ENCODE measurements at places on chromosomes 2 and 18.

DNA sequence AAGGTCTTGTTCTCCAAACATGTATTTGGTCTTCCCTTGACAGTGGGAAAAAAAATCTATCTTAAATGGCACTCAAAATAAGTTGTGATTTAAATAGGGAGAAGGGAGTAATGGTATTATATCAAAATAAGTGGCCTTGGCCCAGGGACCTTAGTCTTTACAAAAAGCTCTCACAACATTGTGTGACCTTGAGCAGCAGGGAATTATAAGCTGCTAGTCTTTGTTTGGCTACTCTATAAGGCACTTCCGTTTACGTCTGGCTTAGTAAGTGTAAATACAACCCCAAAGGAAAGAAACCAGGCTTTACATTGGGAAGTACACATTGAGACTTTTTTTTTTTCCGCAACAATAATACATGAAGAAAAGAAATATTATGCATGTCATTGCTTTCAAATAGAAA lies 734.0 kb upstream of the LINC00305 start:
- H3K4me1 ChIP-seq, result no peaks in the 10 kb centered on the region
- no peak overlapping the region for H3K27ac ChIP-seq
- no peaks in the 10 kb centered on the region for H3K36me3 ChIP-seq
- no peaks in the 10 kb centered on the region for H3K27me3 ChIP-seq
- no peak overlapping the region for H3K4me3 ChIP-seq

DNA sequence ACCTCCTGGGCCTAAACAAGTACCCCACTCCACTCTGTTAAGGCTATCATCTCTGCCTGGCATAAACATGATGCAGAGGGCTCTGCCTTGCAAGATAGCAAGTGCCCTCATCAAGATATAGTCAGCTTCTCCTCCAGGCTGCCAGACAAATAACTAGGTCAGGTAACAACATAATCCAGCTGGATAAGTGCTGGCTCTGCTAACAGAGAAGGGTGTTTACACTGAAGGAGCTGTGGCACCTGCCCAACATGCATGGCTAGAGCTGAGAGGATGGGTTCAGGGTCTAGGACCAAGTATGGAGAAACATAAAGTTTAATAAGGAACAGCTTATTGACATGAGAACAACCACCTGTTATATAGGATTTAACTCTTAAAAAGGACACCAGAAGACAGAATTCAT lies 42.8 kb downstream of the DLGAP1 start:
- H3K27me3 ChIP-seq, result no peaks in the 10 kb centered on the region
- no peaks in the 10 kb centered on the region for H3K36me3 ChIP-seq
- DNase-seq, result no peak
- H3K27ac ChIP-seq, result no peak overlapping the region
- H3K4me1 ChIP-seq, result no peaks in the 10 kb centered on the region
- H3K4me3 ChIP-seq, result no peak overlapping the region

DNA sequence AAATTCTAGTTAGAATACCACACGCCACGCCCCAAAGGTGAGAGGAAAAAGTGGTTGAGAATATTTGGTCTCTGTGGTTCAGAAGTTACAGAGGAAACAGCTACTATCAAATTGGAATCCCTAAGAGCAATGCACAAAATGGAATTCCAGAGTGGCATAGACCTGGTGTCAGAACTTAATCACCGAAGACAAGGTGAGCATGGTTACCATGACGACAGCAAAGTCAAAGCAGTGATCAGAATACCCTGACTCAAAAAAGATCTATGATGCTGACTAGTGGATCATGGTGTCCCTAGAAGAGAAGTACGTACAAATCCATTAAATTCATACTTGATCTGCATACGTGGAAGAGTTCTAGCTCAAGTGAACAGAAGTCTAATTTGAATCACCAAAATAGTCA lies 14.5 kb downstream of the LRRTM4 start:
- H3K27me3 ChIP-seq, result no peaks in the 10 kb centered on the region
- no peak for DNase-seq
- H3K4me1 ChIP-seq, result no peaks in the 10 kb centered on the region
- no peak overlapping the region for H3K4me3 ChIP-seq
- H3K27ac ChIP-seq, result no peak overlapping the region
- no peaks in the 10 kb centered on the region for H3K36me3 ChIP-seq

DNA sequence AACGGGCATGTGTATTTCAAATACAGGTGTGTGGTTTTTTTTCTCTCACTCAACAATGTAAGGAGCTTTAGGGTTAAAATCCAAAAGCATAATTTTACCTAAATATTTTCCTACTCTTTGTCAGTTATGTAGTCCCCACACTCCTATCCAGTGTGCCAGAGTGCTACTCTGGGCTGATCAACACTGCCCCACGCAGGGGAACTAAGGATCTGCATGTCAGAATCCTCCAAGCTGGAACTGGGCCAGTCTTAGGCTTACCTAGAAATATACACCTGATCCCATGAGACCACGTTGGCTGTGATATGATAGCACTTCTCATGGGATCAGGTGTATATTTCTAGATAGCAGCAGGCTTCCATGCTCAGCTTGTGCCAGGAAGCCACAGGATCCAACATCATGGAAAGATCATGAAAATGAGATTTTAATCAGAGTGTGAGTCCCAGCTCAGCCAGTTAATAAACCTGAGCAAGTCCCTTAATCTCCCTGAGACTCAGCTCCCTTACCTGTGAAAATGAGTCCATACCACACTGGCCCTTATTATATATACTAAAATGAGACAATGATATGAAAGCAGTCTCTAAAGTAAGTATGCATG lies 29.7 kb downstream of the CCDC141 start:
- no peak overlapping the region for H3K4me3 ChIP-seq

DNA sequence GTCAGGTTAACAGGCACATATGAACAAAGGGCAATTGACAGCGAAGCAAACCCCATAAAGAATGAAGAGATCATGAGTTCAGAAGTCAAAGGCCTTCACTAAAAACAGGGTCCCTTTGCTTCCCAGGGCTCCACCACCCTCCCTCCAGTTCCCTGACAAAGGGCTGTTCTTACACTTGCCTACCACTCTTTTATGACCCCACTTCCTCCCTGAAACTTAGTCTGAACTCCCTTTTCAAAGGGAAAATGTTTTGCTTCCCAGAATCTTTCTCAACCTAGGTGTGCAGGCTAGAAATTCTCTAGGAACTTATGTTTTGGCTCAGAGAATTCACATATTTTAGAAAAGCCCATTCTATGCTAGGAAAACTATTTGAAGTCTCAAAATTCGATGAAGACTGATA lies 86.0 kb upstream of the ITGA4 start:
- H3K27me3 ChIP-seq, result no peaks in the 10 kb centered on the region
- no peak for DNase-seq
- no peaks in the 10 kb centered on the region for H3K36me3 ChIP-seq
- H3K27ac ChIP-seq, result no peak overlapping the region
- peaks cover 23% of the 10 kb centered on the region for H3K4me1 ChIP-seq

- no peaks in the 10 kb centered on the region for H3K27me3 ChIP-seq
- H3K36me3 ChIP-seq, result no peaks in the 10 kb centered on the region
- no peak overlapping the region for H3K4me3 ChIP-seq
- no peak overlapping the region for H3K27ac ChIP-seq
- H3K4me1 ChIP-seq, result peaks cover 19% of the 10 kb centered on the region
These were observed 301.8 kb upstream of the ACVR2A start for GRCh38 chr2:147543056-147543455.

- DNase-seq, result no peak
- peak overlapping the region; percentile 99 for H3K4me3 ChIP-seq
- peak overlapping the region; percentile 100 for H3K27ac ChIP-seq
- H3K27me3 ChIP-seq, result no peaks in the 10 kb centered on the region
These were observed 508 bp upstream of the TUBA4B start for GRCh38 chr2:219252570-219252899.

- no peak overlapping the region for H3K4me3 ChIP-seq
- no peaks in the 10 kb centered on the region for H3K27me3 ChIP-seq
- DNase-seq, result no peak
- no peak overlapping the region for H3K27ac ChIP-seq
- H3K36me3 ChIP-seq, result no peaks in the 10 kb centered on the region
- H3K4me1 ChIP-seq, result peaks cover 5% of the 10 kb centered on the region
These were observed 14.8 kb downstream of the FBXO48 start for GRCh38 chr2:68452158-68452900.

- no peaks in the 10 kb centered on the region for H3K4me1 ChIP-seq
- no peak for DNase-seq
- no peak overlapping the region for H3K27ac ChIP-seq
- H3K4me3 ChIP-seq, result no peak overlapping the region
These were observed 299.2 kb upstream of the CWC22 start for GRCh38 chr2:180306346-180306745.

GRCh38 chr2:43224131-43224570 lies 2.3 kb downstream of the ZFP36L2 start:
- DNase-seq, result peak; percentile 87
- H3K4me3 ChIP-seq, result peak overlapping the region; percentile 98
- H3K27ac ChIP-seq, result peak overlapping the region; percentile 100
- peaks cover 42% of the 10 kb centered on the region for H3K4me1 ChIP-seq

- H3K4me3 ChIP-seq, result no peak overlapping the region
- H3K36me3 ChIP-seq, result no peaks in the 10 kb centered on the region
- no peaks in the 10 kb centered on the region for H3K27me3 ChIP-seq
- H3K4me1 ChIP-seq, result peaks cover 22% of the 10 kb centered on the region
- H3K27ac ChIP-seq, result no peak overlapping the region
These were observed 4.7 kb downstream of the ESPNL start for GRCh38 chr2:238104691-238105371.

GRCh38 chr2:167767830-167768229 lies 479.6 kb downstream of the STK39 start:
- DNase-seq, result no peak
- H3K27me3 ChIP-seq, result no peaks in the 10 kb centered on the region
- no peaks in the 10 kb centered on the region for H3K4me1 ChIP-seq
- no peaks in the 10 kb centered on the region for H3K36me3 ChIP-seq

- H3K4me3 ChIP-seq, result no peak overlapping the region
- no peaks in the 10 kb centered on the region for H3K4me1 ChIP-seq
- no peak for DNase-seq
- H3K27ac ChIP-seq, result no peak overlapping the region
These were observed 35.5 kb downstream of the TGFBRAP1 start for GRCh38 chr2:105294046-105294445.

DNA sequence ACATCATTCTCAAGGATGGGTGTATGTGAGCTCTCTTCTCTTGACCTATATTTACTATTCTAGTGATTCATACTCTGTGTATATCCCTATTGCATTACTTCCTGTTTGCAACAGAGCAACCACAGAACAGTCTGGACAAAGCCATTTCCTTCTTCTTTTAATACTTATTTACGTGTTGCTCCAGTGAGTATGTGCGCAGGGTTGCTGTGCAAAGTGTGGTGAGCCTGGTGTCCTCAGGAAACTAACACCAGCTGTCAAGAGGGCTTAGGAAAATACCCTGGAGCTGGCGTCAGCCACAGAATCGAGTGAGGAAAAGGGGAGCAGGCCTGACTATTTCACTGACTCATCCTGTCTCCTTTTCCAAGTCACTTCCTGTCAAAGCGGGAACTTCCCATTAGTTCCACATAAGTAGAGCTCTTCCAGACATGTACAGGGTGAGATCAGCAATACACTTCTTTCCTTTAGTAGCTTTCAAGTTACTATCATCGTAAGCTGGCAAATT lies 214.1 kb upstream of the COPS8 start:
- peaks cover 8% of the 10 kb centered on the region for H3K4me1 ChIP-seq
- no peak overlapping the region for H3K4me3 ChIP-seq
- no peak overlapping the region for H3K27ac ChIP-seq
- H3K36me3 ChIP-seq, result no peaks in the 10 kb centered on the region
- H3K27me3 ChIP-seq, result peaks cover 15% of the 10 kb centered on the region
- DNase-seq, result no peak

GRCh38 chr2:181850936-181851560 lies 40.5 kb upstream of the ITPRID2 start:
- DNase-seq, result no peak
- no peaks in the 10 kb centered on the region for H3K36me3 ChIP-seq
- H3K27ac ChIP-seq, result no peak overlapping the region
- H3K27me3 ChIP-seq, result peaks cover 3% of the 10 kb centered on the region

GRCh38 chr2:74576863-74577229 lies 22.3 kb downstream of the DOK1 start:
- no peak for DNase-seq
- H3K27me3 ChIP-seq, result peaks cover 7% of the 10 kb centered on the region
- no peak overlapping the region for H3K4me3 ChIP-seq
- peaks cover 32% of the 10 kb centered on the region for H3K4me1 ChIP-seq
- peaks cover 5% of the 10 kb centered on the region for H3K36me3 ChIP-seq

DNA sequence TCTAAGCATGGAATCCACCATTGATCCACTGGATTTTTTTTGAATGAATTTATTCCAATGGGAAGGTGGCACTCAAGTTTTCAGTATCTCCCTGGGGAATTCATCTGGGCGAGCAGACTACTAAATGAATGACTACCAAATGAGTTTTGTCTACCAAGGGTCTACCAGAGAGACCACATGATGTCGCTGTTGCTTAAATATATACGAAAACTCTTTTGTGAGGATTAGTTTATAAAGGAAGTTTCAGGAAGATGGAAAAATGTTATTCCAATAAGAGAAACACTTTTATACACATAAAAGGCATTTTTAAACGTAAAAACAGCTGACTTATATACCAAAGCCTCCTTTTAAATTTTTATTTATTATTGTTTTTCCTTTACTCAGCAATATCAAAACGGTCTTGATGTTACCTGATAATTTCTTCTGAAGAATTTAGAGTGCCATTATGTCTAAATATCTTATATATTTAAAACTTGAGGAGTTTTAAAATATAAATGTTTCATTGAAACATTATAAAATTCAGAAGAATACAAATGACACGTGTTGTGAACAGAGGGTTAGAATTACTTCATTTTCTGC lies 139.7 kb downstream of the HRH4 start:
- no peaks in the 10 kb centered on the region for H3K36me3 ChIP-seq
- H3K4me3 ChIP-seq, result no peak overlapping the region
- H3K27me3 ChIP-seq, result peaks cover 3% of the 10 kb centered on the region

GRCh38 chr18:31302991-31303390 lies 15.0 kb upstream of the DSG1 start:
- no peaks in the 10 kb centered on the region for H3K27me3 ChIP-seq
- DNase-seq, result no peak
- no peaks in the 10 kb centered on the region for H3K36me3 ChIP-seq

GRCh38 chr2:103788389-103788788 lies 1026.6 kb downstream of the TMEM182 start:
- no peaks in the 10 kb centered on the region for H3K27me3 ChIP-seq
- no peak for DNase-seq
- no peak overlapping the region for H3K27ac ChIP-seq
- no peak overlapping the region for H3K4me3 ChIP-seq
- no peaks in the 10 kb centered on the region for H3K4me1 ChIP-seq

- DNase-seq, result peak; percentile 70
- peak overlapping the region; percentile 99 for H3K27ac ChIP-seq
- peaks cover 58% of the 10 kb centered on the region for H3K4me1 ChIP-seq
- H3K27me3 ChIP-seq, result no peaks in the 10 kb centered on the region
- no peaks in the 10 kb centered on the region for H3K36me3 ChIP-seq
- H3K4me3 ChIP-seq, result peak overlapping the region; percentile 92
These were observed 147.7 kb downstream of the KLHL29 start for GRCh38 chr2:23532391-23533337.

GRCh38 chr2:122530814-122531213 lies 775.4 kb downstream of the TSN start:
- H3K27ac ChIP-seq, result no peak overlapping the region
- DNase-seq, result no peak
- H3K4me1 ChIP-seq, result no peaks in the 10 kb centered on the region
- no peaks in the 10 kb centered on the region for H3K27me3 ChIP-seq
- H3K4me3 ChIP-seq, result no peak overlapping the region
- no peaks in the 10 kb centered on the region for H3K36me3 ChIP-seq

- H3K27ac ChIP-seq, result no peak overlapping the region
- H3K4me3 ChIP-seq, result no peak overlapping the region
- H3K4me1 ChIP-seq, result peaks cover 12% of the 10 kb centered on the region
- peaks cover 7% of the 10 kb centered on the region for H3K27me3 ChIP-seq
These were observed 95.4 kb downstream of the SNTG2 start for GRCh38 chr2:1046067-1046466.

- no peak overlapping the region for H3K27ac ChIP-seq
- DNase-seq, result no peak
- no peaks in the 10 kb centered on the region for H3K4me1 ChIP-seq
- no peaks in the 10 kb centered on the region for H3K27me3 ChIP-seq
- no peaks in the 10 kb centered on the region for H3K36me3 ChIP-seq
These were observed 39.1 kb downstream of the CALCRL start for GRCh38 chr2:187408926-187409325.

All from activated CD8-positive, alpha-beta T cell treated with anti-CD3 and anti-CD28 coated beads, Interleukin-2, amount 10 ng/mL, durations not matched to agents 7 days and 5 days (primary cell).